ENCODE measurements at places on chromosomes 11 and 22.

DNA sequence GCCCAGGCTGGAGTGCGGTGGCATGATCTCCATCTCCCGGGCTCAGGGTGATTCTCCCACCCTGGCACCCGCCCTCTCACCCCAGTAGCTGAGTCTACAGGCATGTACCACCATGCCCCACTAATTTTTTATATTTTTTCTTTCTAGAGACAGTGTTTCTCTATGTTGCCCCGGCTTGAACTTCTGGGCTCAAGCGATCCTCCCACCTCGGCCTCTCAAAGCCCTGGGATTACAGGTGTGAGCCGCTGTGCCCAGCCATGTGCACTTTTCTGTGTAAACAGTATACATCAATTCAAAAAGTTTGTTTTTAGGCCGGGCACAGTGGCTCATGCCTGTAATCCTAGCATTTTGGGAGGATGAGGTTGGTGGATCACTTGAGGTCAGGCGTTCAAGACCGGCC, 14.7 kb downstream of the GRIK4 start:
- no peak for DNase-seq

DNA sequence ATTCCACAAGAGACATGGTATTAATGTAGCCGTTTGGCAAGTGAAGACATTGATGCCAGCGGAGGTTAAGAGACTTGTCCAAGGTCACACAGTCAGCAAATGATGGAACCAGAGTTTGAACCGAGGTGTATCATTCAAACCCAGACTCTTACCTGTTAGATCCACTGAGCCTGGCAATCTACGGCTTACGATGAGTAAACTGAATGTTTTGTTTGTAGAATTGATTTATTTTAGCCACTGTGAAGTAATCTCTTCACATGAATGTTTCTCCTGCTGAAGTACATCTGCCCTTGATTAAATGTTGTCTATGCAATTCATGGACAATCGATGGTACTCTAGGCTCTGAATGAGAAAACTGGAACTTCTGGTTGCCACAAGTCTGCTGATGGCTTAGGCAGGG, 155.5 kb upstream of the NAV2 start:
- no peak for DNase-seq

DNA sequence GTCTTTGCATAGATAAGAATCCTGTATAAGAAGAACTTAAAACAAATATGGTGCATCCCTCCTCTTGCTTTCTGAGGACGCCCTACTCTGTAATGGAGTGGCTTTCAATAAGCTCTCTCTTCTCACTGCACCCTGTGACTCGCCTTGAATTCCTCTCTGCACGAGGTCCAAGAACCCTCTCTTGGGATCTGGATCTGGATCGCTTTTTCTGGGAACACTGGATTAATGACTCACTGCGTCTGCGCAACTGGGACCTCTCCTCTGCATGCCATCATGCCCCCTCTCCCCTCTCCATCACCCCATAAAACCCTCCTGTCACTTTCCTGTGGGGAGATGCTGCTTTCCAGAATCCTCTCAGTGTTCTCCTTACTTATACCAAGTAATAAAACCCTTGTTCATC, 15.1 kb upstream of the CABP2 start:
- DNase-seq, result no peak

GRCh38 chr11:102936864-102937509, 18.5 kb downstream of the MMP13 start:
- DNase-seq, result no peak

DNA sequence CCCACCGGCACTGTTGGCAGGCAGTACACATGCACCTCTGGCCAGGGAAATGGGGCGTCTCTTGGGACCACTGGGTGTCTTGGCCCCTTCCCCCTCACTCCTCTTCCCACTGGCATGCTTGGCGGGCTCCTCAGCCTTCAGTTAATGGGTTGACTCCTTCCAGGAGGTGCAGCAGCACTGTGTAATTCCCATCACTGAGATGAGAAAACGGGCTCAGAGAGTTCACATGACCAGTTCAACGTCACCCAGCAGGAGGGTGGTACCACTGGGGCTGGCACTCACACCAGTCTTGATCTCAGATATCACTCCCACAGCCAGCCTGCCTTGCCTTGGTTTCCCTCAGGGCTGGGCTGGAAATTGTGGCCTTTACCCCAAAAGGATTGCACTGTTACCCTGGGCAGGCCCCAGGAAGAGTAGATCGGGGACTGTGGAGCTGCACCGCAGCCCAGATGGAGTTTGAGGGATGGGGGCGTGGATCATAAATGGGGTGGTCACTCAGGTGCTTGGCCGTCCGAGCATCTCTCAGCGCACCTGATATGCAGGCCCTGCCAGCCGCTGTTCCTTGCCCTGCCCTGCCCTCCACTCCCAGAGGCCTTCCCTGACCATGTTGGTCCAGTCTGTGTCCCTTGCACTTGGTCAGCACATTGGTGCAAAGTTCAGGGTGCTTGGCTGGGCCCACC, 16.9 kb downstream of the CAPN5 start:
- DNase-seq, result no peak

DNA sequence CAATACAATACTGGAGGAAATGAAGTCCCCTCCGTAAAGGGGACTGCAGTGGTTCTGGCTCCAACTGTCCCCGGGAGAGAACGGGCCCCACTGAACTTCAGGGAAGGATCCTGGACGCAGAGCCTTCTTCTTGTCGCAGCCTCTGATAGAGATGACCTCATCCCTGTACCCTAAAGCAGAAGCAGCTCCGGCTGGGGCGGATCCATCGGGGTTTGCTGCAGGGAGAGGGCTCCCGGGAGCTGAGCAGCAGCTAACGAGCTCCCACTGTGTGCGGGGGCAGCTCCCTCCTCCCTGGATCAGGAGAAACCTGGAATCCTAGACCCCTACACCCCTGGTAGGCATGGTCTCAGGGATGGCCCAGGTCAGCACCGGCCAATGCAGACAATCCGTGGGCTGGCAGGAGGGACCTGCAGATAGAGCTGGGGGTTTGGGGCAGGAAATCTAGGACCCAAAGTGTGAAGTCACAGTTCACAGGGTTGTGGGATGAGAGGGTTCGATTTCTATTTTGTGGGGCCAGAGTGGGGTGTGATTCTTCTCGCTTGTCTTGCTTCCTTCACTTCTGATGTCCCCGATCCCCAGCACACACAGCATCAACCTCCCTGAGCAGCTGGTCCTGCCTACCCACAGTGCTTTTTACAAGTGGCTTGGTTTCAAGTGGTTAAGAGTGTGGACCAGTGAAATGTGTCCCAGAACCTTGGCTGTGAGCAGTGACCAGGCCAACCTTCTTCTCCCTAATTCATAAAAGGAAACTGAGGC, 12.9 kb downstream of the KIAA0930 start:
- DNase-seq, result no peak

DNA sequence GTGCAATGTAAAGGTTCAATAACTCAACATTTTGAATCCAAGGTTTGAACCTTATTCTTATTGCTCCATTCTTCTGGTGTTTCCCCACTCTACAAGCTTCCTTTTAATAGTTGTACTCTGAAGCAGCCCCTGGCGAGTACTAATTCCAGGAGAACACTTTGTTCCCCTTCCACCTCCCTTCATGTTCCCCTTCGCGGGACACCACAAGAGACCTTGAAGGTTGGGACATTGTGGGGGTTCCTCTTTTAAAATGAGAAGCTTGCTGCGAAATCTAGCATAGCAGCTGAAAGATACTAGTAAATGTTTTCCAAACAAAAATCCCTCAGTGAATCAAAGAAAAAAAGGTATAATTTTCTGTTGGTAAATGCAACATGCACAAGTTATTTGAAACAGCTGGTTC, 626.3 kb upstream of the LRRC4C start:
- DNase-seq, result no peak

GRCh38 chr11:112367895-112368294, 107.2 kb upstream of the PLET1 start:
- no peak for DNase-seq

- no peak for DNase-seq
These were observed 4.3 kb upstream of the PNPLA5 start for GRCh38 chr22:43895986-43896645.

GRCh38 chr11:75386942-75387630, 12.2 kb upstream of the RPS3 start:
- DNase-seq, result no peak

GRCh38 chr11:17352950-17353820, 1.6 kb downstream of the NCR3LG1 start:
- DNase-seq, result no peak

DNA sequence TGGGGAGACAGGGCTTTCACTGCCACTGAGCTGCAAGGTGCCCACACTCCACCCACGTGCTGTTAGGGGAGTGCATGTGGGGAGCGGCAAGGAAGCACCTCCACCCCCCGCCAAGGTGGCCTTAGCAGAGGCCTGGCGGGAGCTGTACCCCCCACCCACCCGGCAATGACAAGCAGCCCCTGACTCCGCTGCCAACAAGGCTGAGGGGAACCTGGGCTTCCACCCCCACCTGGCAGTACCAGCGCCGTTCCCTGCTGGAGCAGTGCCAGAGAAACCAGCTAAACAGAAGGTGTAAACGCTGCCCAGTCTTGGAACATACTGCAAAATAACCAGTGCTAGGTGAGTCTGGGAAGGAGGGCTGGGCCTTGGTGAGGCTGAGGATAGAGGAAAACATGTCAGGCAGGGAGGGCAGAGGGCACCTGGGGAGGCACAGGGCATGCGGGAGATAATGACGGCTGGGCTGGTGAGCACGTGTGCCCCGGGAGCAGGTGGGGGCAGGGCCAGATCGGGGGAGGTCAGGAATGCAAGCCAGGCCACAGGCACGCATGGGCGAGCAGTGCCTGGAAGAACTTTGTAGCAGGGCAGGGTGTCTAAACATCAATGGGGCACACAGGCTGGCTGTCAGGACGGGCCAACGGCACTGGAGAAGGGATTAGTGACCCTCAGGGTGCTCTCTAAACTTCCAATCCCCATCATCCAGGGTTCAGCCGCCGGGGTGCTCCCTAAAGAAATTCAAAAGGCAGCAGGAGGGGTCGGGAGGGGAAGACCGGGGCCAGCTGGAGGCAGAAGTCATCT, 6.6 kb downstream of the CERK start:
- no peak for DNase-seq

All from HFF-Myc (cell line).